ENCODE measurements at places on chromosomes 5 and 9. TPM values are rescaled to one million over a fixed set of nuclear protein-coding genes. Genes with fewer than 3 reads are reported as not detected.

- DNase-seq, result no peak
Measured at GRCh38 chr5:85868070-85868469, 749.7 kb upstream of the COX7C start.

DNA sequence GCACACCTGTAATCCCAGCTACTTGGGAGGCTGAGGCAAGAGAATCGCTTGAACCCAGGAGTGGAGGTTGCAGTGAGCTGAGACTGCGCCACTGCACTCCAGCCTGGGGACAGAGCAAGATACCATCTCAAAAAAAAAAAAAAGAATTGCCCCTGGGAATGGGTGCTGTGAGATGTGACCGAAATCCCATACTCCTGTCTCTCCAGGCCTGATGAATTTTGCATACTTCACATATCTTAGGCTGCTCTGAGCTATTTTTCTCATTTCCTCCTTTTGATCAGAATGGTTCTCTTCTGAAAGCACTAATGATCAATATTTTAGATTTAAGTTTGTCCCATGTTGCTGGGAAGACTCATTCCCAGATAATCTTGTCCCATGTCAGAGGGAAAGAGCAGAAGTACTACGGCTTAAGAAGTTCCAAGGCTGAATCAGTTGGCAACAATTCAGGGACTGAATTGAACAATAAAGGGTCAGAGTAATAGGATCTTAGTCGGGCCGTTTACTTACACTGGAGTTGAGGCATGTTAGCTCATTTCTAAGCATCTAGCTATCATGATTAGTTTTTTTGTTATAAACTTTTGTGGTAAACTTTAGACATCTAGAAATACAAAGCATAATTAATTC lies 44.2 kb upstream of the TENT2 start:
- DNase-seq, result peak; percentile 65

DNA sequence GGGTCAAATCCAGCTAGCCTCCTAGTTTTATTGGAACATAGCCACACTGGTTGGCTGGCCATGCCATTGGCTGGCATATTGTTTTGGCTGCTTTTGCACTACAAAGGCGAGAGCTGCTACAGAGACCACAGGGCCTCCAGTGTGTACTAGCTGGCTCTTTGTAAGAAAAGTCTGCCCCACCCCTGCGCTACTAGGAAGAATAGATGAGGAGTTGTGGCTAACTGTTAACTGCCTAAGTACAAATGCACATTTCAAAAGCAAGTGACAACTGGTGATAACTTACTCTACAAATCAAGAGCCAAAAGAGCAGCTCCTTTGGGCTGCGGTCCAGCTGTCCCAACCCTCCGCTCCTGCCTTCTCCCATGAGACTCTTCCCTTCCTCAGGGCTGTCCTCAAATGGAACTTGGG lies 63.9 kb downstream of the SERINC5 start:
- no peak for DNase-seq

- no peak for DNase-seq
Measured at GRCh38 chr9:18928711-18929110, 104.3 kb downstream of the SAXO1 start.

Gene FCN2
- total RNA-seq, result not detected

Gene SCGB3A2
- not detected for total RNA-seq
